SK-MEL-5 (cell line): ENCODE measurements at places on chromosomes 2 and 18. TPM values are rescaled to one million over a fixed set of nuclear protein-coding genes. Genes with fewer than 3 reads are reported as not detected.

The ASPRV1 gene
- 0.05 TPM in 1 of 2 replicates, not detected in the other for total RNA-seq

The RAPGEF4 gene
- total RNA-seq = 4.5 and 5.4 TPM in 2 replicates

The PFN4 gene
- 1.6 and 2.3 TPM in 2 replicates for total RNA-seq

The ANKRD30B gene
- 7.1 and 7.3 TPM in 2 replicates for total RNA-seq

The ATP8B1 gene
- 0.61 and 0.90 TPM in 2 replicates for total RNA-seq

The NTSR2 gene
- total RNA-seq = not detected in 2 replicates

The B3GNT2 gene
- 33.1 and 34.7 TPM in 2 replicates for total RNA-seq

The LOXL3 gene
- total RNA-seq = 29.6 and 30.4 TPM in 2 replicates

The HOXD4 gene
- 3.6 and 4.2 TPM in 2 replicates for total RNA-seq

The UBR3 gene
- 14.7 and 16.3 TPM in 2 replicates for total RNA-seq

The MOGAT1 gene
- total RNA-seq = not detected in 2 replicates

The SMYD5 gene
- 47.0 and 54.3 TPM in 2 replicates for total RNA-seq

The SIGLEC15 gene
- total RNA-seq = 0.05 TPM in 1 of 2 replicates, not detected in the other

The HOXD1 gene
- 9.8 and 10.3 TPM in 2 replicates for total RNA-seq
